ENCODE measurements at places on chromosomes 2 and 18.
A peak's percentile ranks its signal among the peaks of the same experiment; 100 is the strongest.

DNA sequence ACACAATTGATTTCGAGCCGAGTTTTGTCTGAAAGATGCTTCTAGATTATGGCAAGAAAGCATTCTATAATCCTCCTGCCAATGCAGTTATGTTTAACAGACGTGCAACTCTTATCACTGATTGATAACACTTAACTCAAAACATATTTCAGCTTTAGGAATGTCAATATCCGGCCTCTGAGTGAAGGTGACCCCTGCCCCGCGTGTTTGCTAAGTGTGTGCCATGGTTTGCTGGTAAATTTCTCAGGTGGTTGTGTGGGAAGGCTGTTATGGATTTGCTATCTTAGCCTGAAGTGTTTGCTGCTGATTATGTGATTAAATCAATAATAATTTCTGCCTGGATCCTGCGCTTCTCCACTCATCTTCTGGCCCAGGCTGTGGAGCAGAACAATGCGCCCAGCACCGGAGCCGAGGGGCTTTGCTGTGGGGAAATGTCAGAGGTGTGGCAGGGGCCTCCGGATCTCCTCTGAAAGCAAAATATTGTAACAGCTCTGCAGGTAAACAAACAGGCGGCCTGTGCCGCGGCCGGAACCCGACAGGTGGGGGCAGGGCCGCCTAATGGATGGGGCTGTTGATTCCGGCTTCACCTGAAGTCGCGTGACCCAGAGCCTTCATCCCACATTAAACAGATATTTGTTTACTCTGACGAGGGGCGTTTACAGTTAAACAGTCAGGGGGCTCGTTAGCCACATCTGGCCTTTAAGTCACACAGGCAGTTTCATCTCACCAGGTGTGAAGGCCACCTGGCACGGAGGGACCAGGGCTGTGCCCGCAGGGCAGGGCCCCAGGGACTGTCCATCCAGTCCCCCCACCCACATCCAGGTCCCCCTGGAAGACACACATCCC, 210.7 kb upstream of the SALL3 start:
- DNase-seq, result no peak

GRCh38 chr2:149653831-149654445, 66.4 kb upstream of the MMADHC start:
- no peak for DNase-seq

GRCh38 chr2:159163930-159164329, 122.6 kb downstream of the WDSUB1 start:
- no peak for DNase-seq

DNA sequence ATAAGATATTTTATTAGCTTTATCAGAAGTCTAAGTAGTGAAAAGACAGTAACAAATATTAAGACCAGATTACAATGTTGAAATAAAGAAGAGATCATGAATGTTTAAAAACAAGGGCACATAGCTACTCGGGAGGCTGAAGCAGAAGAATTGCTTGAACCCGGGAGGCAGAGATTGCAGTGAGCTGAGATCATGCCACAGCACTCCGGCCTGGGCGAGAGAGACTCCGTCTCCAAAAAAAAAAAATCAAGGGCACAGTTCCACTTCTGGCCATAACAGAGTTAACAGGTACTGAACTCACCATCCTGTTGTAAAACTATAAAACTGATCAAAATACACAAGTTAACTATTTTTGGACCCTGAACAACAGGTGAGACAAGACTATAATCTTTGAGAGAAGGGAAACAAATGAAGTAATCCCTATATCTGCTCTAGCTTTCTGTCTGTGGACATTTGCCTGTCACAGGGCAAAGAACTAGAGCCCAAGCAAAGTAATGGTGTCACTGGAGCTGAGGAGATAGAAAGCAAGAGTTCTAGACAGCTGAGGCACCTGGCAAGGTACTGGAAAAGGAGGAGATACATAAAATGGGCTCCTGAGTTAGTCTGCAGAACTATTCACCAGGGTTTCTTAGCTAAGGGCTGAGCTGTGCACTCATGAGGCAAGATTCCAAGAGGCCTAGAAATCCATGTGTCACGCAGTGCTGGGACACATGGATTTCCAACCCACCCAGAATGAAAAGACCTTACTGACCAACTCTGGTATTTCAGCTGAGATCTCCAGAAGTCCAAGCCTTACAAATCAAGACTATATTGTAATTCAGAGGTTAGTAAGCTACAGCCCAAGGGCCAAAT, 15.2 kb downstream of the MMADHC start:
- no peak for DNase-seq

- no peak for DNase-seq
Measured at GRCh38 chr2:224951723-224952481, 90.4 kb downstream of the DOCK10 start.

DNA sequence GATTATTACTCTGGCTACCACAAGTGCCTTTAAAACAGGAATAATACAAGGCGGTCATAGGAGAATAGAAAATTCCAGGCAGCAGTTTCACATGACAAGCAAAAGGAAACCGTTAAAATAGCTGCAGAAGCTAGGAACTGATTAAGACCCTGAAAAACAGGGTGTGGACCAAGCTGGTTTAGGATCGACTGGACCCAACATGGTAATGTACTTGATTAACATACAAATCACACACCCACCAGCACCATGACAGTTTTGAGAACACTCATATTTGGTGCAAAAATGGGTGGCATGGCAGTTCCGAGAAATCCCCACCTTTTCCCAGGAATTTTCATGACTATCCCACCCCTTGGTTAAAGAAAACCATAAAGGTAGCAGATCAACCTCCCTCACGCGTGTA, 51.9 kb upstream of the TMEM163 start:
- no peak for DNase-seq

DNA sequence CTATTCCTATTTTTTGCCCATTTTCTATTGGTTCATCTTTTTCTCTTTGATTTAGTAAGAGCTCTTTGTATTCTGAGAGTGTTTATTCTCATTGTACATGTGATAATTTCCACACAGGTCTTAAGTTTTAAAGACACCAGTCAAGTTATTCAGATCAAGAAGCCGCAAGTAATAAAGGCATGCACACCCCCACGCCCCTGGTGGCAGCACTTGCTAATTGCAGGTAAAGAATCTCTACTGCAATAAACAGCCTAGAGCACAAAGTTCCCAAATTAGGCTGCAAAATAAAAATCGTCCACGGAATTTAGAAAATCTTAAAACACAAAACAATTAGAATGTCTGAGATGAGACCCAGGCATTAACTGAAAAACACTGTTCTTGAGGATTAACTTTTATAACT, 45.2 kb downstream of the ST3GAL5 start:
- peak; percentile 40 for DNase-seq

- DNase-seq, result no peak
Measured at GRCh38 chr2:85797921-85798320, 44.1 kb downstream of the ATOH8 start.

GRCh38 chr2:219081701-219082331, 21.1 kb upstream of the IHH start:
- no peak for DNase-seq

DNA sequence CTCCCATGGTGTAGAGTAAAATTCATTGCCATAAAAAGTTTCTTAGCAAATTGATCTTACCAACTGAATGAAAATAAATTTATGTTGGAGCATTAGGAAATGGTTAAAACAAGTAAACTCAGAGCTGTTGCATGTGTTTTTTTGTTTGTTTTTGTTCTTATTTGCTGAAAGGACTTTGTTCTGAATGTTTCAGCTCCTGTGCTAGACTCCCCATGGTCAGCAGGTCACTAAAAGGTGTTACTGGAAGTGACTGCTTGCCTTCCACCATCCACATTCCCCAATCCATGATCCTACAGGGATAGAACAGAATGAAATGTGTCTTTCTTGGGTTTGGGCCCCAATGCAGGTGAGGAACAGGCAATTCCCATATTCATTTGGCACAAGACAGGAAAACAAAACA, 101.8 kb downstream of the ALK start:
- no peak for DNase-seq

DNA sequence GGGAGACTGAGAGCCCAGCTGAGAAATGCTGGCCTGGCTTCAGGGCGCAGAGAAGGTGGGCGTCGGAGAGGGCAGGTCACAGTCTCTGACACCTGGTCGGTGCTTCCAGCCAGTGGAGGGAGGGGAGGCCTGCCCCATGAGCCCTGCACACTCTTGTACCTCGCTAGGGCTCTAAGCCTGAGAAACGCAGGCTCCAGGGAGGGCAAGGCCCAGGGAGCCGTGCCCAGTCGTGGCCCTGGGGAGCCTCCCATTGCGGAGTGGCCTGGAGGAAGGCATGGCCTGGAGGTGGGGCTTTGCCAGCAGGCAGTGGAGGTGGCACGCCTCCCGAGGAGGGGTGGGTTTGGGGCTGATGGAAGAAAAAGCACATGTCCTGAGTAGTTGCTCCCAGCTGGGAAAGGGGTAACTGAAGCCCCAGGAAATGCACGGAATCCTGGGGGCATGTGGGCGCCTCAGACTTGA, 39.0 kb downstream of the MTERF4 start:
- DNase-seq, result no peak

GRCh38 chr2:200791905-200792304, 19.8 kb upstream of the BZW1 start:
- DNase-seq, result no peak

DNA sequence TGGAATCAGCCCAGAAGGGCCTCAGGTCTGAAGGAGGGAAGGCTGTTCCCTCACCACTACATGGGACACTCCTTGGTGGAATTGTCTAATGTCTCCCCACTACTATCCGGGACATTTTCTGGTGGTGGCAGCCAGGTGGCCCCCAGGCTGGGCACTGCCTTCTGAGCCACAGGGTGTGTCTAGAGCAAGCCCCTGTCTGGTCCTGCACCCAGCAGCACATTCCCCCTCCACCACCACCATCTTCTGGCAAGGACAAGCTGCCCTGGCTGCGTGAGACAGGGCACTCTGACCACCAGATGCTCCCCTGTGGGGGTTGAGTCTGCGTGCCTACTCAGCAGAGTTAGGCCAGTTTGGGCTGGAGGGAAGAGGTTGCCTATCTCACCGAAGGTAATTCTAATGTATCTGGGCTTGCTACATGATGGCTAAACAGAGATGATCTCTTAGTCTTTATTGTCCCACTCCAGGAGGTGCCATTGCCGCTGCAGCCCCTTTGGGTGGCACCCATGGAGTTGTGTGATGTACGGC, 106.3 kb downstream of the PLB1 start:
- no peak for DNase-seq

- no peak for DNase-seq
Measured at GRCh38 chr2:58215429-58215828, 25.7 kb downstream of the FANCL start.

DNA sequence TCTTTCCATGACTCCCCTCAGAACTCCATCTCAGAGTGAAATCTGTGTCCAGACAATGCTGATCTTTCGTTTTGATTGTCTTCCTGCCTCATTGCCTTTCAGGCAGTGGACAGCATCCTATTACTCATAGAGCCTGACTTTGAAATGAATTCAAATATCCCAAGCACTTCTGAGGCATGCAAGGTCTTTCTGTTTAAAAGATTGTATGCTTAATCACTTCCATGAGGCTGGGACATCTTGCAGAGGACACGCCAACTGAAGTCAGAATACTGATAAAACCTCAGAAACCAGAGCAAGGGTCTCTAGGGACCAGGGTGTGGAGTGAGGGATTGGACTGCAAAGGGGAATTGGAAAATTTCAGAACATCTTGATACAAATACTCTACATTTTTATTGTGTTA, 836.5 kb upstream of the ID2 start:
- no peak for DNase-seq

GRCh38 chr2:176751314-176752227, 461.0 kb upstream of the HNRNPA3 start:
- no peak for DNase-seq

DNA sequence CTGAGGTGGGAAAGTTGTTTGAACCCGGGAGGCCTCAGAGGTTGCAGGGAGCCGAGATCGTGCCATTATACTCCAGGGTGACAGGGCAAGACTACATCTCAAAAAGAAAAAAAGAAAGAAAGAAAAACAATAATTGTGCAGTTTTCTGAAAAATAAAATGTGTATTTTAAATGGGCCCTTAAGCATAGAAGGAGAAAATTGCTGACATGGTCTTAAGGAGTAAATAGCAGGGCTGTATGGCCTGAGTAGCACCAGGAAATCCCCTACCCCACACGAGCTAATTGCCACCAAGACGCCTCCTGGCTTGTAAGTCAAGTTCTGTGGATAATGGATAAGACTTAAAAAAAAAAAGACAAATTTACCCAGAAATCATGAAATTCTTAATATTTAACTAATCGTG, 271.4 kb upstream of the NCKAP5 start:
- no peak for DNase-seq

DNA sequence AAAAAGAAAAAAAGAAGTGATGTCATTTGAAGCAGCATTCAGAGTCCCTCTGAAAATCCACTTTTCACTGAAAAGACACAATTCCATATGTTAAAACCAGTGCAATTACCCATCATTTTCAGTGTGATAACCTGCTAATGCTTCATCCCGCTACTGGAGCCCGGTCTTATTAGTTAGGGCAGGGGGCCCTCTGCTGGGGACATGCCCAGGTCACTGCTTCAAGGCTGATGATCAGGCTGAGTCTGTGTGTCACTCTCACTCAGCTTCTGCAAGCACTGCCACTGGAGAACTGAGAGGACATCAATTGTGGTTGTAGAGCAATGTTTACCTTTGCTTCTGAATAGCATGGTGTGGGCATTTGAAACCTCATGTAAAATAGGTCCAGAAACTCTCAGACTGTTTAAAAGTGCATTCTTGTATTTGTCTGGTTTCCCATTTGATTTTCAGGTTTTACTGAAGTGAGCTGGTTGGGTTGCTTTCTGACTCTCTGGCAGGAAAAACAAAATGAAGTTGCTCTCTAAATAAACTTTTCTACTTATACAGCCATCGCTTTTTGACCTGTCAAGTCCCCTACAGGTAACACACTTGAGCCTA, 49.2 kb upstream of the NXPH2 start:
- peak; percentile 8 for DNase-seq

GRCh38 chr2:107986278-107987217, at the start of gene SLC5A7:
Gene SLC5A7 (plus strand): TSS chr2:107986524. CDS start chr2:107988156, 1,632 bp downstream.
- no peak for DNase-seq

DNA sequence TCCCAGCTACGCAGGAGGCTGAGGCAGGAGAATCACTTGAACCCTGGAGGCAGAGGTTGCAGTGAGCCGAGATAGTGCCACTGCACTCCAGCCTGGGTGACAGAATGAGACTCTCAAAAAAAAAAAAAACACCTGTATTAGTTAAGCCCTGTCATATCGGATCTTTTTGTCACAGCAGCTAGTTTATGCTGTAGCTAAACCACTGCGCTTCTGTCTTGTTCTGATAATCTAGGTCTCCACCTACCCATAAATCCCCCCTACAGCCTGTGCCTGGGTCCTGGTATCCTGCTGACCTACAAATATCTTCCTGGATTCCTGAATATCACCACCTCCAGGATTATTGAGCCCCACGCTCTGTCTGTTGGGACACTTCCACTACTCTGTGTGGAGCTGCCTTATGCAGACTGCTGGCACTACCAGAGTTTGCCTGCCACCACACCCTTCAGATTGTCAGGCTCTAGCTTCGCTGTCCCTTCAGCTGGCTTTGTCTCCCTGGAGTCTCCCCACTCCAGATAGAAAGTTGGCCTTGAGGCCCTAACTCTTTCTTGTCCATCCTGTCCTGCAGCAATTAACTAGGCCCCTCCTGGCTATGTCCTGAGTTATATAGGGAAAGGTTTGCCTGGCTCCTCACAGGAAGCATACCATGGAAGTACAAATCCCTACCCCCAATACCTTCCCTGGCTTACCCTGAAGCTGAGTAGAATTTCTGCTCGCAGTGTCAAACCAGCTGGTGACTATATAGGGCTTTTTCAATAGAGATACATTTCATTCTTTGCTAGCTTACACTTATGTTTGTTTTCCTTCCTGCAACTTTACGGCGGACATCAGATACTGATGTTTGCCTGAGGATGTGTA, 136.0 kb upstream of the SERTAD2 start:
- DNase-seq, result no peak
